Activated CD4-positive, CD25-positive, alpha-beta regulatory T cell (primary cell): ENCODE measurements at places on chromosomes 3 and 15.

GRCh38 chr3:98890181-98890835 is 11.2 kb downstream of the DCBLD2 start:
- no peak for DNase-seq

DNA sequence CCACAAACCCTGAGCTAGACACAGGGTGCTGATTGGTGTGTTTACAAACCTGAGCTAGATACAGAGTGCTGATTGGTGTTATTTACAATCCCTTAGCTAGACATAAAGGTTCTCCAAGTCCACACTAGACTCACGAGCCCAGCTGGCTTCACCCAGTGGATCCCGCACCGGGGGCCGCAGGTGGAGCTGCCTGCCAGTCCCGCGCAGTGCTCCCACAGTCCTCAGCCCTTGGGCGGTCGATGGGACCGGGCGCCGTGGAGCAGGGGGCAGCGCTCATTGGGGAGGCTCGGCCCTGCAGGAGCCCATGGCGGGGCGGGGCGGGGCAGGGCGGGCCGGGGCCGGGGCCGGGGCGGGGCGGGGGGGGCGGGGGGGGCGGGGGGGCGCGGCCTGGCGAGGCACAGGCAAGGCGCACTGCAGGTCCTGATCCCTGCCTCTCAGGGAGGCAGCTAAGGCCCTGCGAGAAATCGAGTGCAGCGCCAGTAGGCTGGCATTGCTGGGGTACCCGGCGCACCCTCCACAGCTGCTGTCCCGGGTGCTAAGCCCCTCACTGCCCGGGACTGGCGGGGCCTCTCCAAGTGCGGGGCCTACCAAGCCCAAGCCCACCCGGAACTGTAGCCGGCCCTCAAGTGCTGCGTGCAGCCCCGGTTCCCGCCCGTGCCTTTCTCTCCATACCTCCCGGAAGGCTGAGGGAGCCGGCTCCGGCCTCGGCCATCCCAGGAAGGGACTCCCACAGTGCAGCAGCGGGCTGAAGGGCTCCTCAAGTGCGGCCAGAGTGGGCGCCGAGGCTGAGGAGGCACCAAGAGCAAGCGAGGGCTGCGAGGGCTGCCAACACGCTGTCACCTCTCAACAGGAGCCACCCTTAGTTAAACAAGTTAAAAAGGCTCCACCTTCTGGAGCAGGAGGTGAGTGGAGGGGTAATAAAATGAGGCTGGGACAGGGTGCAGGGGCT is 9.8 kb upstream of the TMEM40 start:
- DNase-seq: no peak

GRCh38 chr3:61460636-61461035 is 100.7 kb upstream of the PTPRG start:
- DNase-seq: no peak

- DNase-seq: no peak
Observed at GRCh38 chr3:120275618-120276017, 9.4 kb downstream of the GPR156 start.

DNA sequence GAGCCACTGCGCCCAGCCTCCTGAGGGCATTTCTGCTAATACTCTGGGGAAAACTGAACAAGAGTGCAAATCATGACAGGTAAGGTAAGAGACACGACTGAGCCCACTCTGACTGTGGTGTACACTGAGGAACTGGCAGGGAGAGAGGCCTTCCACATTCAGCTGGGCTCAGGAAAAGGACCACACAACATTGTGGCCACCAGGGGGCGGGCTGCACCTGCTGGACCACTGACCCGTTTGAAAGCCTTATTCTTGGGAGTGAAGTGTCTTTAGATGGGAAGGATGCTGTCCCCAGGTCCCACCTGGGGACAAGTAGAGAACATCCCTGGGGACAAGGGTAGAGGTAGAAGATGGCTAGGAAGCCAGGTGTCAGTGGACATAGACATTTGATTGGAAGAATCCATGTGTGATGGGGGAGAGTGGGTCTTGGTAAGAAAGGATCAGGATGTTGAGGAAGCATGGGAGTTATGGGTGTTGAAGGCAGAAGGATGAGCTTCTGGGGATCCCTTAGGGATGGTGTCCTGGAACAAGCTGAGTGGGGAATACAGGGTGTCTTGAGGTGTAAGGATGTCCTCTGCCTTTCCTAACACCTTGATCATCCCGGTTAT is 6.2 kb upstream of the CTDSPL start:
- peak; percentile 63 for DNase-seq

- no peak for DNase-seq
Observed at GRCh38 chr3:98967758-98968157, 66.3 kb upstream of the DCBLD2 start.

DNA sequence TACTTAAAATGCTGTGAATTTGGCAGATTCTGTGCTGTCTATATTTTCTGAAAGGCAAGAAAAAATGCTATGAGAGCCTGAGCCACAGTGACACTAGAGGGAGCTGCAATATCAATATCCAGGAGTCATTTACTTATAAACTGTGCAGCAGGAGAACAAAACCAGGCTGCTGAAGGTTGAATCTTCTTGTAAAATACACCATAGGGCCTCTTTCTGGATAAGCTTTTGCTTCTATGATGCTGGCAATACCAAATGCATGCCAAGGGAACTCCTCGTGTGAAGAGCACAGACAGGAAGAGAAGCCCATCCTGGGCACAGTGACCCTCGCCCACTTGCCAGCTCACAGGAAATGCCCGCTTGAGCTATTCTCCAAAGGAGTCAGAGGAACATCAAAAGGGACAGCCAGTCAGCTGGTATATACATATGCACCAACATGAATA is 48.0 kb upstream of the TSPAN3 start:
- DNase-seq: no peak

- DNase-seq: no peak
Observed at GRCh38 chr3:2921903-2922302, 188.3 kb downstream of the IL5RA start.

DNA sequence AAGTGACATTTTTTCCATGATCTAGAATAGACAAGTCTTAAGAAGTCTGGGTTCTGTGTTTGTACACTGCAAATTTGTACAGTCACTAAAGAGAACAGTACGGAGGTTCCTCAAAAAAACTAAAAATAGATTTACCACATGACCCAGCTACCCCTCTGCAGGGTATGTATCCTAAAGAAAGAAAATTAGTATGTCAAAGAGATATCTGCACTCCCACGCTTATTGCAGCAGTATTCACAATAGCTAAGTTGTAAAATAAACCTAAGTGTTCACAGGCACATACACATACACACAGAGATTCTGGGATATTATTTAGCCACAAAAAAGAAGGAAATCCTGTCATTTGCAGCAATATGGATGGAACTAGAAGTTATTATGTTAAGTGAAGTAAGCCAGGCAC is 120.4 kb downstream of the ZIC1 start:
- DNase-seq: no peak

DNA sequence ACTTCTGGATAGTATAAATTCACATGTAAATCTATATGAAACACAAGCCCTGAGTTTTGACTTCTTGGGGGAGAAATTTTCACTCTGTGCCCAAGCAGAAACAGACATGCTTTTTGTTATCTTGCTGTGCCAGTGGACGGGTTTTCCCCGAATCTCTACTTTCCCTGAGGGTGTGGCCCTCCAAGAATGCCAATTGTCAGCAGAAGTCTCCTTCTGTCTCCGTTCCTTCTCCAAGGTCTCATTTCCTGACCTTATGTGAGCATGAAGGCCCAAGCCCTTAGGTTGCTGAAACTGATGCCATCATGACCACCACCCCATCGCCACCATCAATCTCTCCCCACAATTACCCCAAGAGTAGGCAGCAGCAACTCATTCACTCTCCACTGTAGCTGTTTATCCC is 253.8 kb downstream of the XXYLT1 start:
- DNase-seq: no peak

GRCh38 chr15:58537033-58537432 is 105.2 kb downstream of the LIPC start:
- DNase-seq: no peak

DNA sequence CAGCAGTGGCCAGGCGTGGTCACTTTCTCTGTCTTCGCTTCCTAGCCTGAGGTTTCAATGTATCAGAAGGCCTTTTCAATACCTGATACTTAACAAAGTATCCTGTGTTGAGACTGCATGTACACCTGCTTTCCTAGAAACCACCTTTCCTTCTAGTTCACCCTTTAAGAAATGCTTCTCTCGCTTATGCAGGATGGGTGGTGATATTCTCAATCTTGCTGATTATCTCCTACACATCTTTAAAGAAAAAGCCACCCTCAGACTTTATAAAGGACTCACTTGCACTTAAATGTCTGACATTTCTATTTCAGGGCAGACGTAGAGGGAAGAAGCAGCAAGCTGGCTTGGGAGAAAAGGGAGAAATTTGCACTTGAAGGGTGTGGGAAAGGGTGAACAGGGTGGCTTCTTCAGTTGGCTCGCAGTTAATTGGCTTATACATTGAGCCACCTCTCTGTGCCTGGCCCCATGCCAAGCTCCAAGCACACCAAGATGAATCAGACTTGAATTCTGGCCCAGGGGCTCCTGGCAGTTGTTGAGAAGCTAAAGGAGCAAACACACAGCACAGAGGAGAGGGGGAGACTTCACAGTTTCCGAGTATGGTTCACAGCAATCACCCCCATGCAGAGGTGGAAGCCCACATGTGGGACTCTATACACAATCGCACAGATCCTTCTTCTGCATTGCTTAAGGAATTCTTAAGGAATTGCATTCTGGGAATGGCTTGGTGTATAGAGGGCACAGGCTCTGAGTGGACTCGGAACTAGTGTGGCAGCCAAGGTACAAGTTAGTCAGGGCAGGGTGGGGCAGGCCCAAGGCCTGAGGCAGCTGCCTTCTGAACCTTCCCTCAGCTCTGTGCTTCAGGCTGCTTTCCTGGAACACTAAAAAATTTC is 1.3 kb downstream of the ARL6IP5 start:
- peak; percentile 47 for DNase-seq

- DNase-seq: no peak
Observed at GRCh38 chr3:159149633-159150032, 347.8 kb downstream of the MFSD1 start.

- DNase-seq: peak; percentile 72
Observed at GRCh38 chr15:88894348-88894818, 961 bp downstream of the HAPLN3 start.

DNA sequence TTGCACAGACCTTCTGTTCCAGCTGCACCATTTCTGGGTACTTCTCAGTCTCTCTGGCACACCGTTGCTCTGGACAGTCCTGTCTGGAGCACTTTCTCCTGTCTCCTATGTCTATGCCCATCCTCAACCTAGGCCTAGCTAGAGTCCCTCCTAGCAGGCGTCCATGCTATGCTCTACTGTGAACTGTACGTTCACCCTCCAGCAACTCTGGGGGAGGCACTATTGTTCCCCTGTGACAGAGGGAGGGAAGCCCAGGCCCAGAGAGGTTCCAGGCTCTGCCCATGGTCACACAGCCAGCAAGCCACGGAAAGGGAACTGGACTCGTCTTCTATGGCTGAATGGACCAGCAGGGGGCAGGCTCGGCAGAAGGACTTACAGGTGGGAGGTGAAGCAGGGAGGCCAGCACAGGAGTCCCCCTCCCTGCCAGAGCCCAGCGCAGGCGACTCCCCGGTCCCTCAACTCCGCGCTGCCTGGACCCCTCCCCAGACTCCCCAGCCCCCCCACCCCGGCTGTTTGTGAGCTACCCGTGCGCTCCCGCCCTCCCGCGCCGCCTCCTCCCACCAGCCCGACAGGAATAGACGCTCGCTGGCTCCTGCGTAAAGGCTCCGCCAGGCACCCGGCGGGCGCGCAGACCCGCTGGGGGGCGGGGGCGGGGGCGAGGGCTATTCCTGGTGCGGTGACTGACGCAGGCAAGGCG is 1.7 kb upstream of the LINGO1 start:
- peak; percentile 11 for DNase-seq

DNA sequence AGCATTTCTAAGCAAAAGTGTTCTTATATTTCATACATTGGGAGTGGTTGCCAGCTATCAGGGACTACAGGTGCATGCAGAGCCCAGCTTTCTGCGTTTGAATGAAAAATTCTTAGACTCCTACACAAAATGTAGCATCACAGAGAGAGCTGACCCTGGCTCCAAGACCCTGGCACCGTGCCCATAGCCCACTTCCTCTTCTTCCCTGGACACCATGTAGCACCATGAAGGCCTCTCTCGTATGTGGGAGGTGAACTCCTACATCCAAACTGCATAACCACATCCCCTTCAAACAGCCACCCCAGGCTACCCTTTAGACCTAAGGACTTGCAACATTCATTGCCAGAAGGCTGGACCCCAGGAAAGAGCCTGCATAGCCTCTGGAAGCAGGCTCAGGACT is 35.8 kb upstream of the ATOSA start:
- DNase-seq: no peak

- no peak for DNase-seq
Observed at GRCh38 chr3:127209155-127209839, 16.4 kb downstream of the PRR23E start.

DNA sequence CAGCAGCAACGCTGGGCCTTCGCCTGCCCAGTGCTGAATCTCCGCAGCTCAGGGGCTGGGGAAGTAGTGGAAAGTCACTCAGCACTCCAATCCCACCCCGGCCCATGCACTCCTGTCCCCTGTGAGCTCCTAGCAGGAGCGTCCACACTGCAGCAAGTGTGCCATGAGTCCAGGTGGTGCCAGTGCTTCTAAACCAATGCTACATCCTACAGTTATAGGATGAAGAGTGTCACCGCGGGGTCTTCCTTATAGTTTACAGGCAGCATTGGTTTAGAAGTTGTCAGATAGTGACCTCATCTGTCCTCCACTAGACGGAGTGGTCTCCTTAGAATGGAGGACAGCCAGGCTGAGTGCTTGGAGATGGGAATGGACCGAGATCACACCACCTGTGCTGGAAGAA is 221.4 kb downstream of the GABRB3 start:
- DNase-seq: no peak

DNA sequence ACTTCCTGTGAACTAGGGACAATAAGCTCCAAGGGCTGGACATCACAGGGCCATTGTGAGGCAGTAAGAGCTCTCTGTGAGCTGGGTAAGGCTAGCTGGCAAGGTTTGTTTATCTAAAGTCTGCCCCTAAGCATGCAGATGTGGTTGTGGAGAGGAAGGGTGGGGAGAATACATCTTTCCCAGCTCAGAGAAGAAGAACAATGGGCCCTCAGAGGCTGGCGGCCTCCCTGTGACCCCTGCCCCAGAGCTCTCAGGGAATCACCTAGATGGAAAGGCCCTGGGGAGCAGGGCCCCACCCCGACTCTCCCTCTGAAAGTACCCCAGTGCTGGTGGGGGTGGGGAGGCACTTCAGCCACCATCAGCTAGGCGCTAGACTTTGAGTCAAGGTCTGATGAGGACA is 4.3 kb upstream of the AP3B2 start:
- DNase-seq: no peak

DNA sequence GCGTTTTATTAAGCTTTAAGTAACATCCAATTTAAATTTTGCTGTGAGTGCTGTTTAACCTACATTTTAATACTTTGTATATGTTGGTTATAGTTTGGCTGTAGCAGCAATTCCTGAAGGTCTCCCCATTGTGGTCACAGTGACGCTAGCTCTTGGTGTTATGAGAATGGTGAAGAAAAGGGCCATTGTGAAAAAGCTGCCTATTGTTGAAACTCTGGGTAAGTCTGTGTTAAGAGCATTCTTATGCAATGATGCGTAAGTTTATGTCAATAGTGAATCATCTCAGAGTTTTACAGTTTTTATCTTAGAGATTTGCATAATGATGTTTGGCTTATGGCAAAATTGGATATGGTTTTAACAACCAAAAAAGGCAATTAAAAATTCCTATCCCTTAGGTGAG is 62.7 kb downstream of the ASTE1 start:
- DNase-seq: no peak
